Kidney (tissue), 22 donors: ENCODE measurements at places on chromosomes 12 and 14. TPM values are rescaled to one million over a fixed set of nuclear protein-coding genes. Genes with fewer than 3 reads are reported as not detected.

Gene TPH2
- not detected for total RNA-seq

- H3K4me3 ChIP-seq, result no peak overlapping the region
- no peaks in the 10 kb centered on the region for H3K36me3 ChIP-seq
- H3K27ac ChIP-seq, result no peak overlapping the region
These were observed 88.3 kb downstream of the RPS29 start for GRCh38 chr14:49497725-49498348.

DNA sequence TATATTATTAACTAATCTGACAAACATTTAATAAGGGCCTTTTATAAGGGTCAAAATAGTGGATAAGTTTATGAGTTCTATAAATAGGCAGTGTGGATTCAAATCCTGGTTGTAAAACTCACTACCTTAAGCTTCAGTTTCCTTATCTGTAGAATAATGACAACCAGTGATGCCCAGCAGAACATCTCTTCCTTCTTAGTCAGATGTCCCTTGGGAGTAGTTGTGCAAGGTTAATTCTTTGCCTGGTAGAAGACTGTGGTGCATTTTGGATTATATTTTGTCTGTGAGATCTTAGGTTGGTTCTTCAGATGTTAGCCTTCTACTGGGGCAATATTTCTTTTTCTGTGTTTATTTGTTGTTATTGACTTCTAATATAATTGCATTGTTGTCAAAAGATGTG is 59.5 kb downstream of the ARID2 start:
- no peaks in the 10 kb centered on the region for H3K27me3 ChIP-seq
- no peak for DNase-seq
- H3K36me3 ChIP-seq, result no peaks in the 10 kb centered on the region
- H3K4me1 ChIP-seq, result no peaks in the 10 kb centered on the region
- H3K27ac ChIP-seq, result no peak overlapping the region

GRCh38 chr12:42163913-42164312 is 19.2 kb upstream of the GXYLT1 start:
- H3K36me3 ChIP-seq, result peaks cover 2% of the 10 kb centered on the region
- peaks cover 2% of the 10 kb centered on the region for H3K4me1 ChIP-seq
- no peak for DNase-seq
- no peaks in the 10 kb centered on the region for H3K27me3 ChIP-seq
- H3K27ac ChIP-seq, result no peak overlapping the region
- H3K4me3 ChIP-seq, result no peak overlapping the region

DNA sequence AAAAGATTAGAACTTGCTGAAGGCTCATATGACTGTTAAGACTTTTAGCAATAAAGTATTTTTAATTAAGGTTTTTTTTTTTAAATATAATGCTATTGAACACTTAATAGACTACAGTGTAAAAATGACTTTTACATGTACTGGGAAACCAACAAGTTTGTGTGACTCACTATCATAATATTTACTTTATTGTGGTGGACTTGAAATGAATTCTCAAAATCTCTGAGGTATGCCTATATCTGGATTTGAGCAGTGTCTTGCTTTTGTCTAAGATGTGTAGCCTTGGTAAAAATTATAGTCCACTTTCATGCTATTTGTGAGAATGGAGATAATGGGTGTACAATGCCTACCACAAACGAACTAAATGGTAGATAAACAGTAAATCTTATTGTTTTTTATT is 33.9 kb upstream of the NAV3 start:
- DNase-seq, result no peak
- H3K27ac ChIP-seq, result no peak overlapping the region
- H3K36me3 ChIP-seq, result no peaks in the 10 kb centered on the region
- H3K4me3 ChIP-seq, result no peak overlapping the region

DNA sequence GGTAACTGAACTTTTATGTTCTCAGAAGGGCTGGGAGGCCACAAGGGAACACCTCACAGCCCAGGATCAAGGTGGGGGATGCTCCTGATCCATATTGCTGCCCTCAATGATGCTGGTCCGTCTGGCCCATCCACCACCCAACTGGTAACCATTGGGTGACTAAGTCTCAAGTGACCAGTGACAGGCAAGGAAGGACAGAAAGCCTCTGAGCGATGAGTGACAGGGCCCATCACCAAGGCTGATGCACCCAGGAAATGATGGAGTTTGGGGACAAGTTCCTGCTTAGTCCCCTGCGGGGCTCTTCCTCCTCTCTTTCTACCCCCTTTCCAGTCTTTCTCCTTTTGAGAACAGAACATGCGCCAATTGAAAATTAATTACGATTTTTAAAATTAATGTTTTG is 2.6 kb upstream of the MMP19 start:
- no peak overlapping the region for H3K4me3 ChIP-seq
- no peak overlapping the region for H3K27ac ChIP-seq
- no peaks in the 10 kb centered on the region for H3K27me3 ChIP-seq
- H3K4me1 ChIP-seq, result no peaks in the 10 kb centered on the region
